ENCODE measurements at places on chromosomes 7 and 10.

DNA sequence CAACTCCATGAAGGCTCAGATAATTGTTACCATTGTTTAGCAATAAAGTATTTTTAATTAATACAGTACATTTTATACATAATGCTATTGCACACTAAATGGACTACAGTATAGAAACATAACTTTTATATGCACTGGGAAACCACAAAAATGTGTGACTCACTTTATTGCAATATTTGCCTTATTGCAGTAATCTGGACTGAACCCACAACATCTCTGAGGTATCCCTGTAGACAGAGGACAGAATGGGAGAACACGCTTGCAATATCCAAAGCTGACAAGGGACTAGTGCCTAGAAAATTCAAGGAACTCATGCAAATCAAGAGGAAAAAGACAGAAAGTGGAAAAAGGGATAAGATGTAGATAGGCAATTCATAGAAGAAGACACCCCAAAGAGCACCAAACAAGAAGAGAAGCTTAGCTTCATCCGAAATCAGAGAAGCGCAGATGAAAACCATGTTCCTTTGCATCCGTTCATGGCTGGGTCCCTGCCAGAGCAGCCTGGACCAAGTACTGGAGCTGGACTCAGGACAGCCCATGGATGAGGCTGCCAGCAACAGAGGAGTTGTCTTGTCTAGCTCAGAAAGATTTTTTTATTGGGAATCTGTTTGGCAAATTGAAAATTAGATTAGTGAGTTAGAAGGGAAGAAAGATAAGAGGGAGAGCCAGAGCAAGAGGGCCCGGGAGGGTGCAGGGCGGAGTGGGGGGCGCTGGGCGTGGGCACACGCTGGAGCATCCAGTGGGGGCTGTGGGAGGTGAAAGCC is 16.0 kb upstream of the GALNTL5 start:
- no peak for DNase-seq

GRCh38 chr10:26528715-26529393 is 90.7 kb downstream of the APBB1IP start:
- DNase-seq, result no peak

- no peak for DNase-seq
These were observed 182.2 kb downstream of the CAMK1D start for GRCh38 chr10:12531305-12532220.

DNA sequence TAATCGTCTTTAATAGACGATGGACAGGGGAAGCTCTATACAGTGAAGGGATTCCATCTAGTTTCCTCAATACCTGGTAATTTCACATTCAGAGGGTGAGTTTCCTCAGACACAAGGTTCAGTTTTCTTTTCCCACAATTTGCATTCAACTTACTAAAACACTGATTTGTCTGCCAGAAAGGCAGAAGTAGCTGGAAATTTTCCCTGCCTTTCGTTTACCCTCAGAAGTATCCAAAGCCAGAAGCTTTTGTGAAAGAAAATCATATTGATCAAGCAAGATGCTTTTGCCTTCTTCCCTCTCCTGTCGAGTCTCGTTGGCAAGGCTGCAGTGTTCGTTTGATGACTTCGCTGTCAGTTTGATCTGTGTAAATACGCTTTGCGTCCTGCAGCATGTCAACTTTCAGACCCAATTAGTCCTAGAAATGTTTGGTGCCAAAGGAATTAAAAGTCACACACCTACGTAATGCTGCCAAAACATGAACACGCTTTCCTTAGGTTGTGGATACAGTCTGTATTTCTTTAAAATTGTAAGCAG is 631.9 kb upstream of the FOXK1 start:
- no peak for DNase-seq

DNA sequence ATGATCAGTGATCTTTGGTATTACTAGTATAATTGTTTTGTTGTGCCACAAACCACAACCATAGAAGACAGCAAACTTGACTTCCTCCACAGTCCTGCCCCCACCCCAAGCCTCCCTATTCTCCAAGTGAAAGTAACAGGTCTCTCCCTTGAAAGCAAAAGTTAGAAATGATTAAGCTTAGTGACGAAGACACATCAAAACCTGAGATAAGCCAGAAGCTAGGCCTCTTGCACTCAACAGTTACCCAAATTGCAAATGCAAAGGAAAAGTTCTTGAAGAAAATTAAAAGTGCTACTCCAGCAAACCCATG is 7.5 kb downstream of the SAR1A start:
- DNase-seq, result no peak

DNA sequence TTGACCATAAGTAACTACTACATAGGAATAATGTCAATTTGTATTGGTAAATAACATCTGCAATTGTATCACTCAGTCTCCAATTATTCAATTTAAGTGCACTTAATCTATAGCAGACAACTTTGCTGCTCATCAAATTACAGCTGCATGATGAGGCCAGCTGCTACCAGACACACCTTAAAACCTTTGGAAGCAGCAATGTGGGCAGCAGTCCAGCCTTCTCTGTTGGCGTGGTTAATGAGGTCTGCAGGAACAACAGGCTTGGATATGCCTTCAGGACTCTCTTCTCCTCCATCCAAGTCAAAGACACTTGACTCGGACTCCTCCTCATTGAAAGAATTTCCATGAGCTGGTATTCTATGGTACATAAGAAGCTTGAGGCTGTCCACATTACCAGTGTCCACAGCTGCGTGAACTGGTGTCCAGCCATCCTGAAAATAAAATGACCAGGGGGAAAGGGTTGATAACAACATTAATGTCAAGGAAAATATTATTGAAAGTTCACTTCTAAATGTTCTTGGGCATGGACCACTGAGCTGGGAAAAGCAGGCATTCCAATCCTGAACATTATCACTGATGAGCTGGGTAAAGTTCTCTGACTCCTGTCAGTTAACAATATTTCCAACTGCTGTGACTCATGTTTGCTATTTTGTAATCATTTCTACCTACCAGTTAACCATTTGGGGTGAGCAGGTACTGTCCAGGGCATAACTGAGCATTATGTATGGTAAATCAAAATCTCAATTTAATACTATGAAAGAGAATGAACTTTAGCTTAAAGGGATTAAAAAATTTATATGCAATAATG is 95.7 kb downstream of the CTTNBP2 start:
- no peak for DNase-seq

- no peak for DNase-seq
These were observed 487.2 kb downstream of the RPS24 start for GRCh38 chr10:78520737-78521430.

GRCh38 chr7:24346716-24347115 is 62.7 kb downstream of the NPY start:
- no peak for DNase-seq

DNA sequence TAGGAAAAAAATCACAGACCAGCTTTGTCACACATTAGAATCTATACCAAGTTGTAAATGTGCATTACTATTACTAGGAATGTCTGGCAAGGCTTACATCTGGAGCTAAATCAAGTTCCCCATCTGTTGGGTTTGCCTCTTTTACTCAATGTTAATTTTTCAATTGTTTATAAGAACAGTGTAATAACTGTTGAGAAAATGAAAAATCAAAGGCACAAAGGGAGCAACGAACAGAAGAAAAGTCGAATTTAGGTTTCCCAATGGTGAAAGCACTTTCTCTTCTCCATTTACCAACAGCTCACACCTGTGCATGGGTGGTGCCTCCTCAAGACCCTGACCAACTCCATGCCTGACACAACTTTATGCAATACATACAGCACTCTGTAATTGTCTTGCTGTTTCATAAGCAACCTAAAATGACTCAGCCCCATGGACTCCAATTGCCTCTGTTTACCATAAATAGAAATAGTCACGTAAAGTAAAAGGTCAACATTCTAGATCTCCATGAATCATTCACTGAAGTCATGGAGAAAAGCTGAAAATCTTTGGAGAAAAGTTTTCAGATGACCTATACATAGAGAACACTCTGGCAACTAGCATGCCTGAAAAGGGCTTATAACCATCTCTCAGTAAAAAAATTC is 95.5 kb upstream of the KCNIP2 start:
- peak; percentile 37 for DNase-seq

DNA sequence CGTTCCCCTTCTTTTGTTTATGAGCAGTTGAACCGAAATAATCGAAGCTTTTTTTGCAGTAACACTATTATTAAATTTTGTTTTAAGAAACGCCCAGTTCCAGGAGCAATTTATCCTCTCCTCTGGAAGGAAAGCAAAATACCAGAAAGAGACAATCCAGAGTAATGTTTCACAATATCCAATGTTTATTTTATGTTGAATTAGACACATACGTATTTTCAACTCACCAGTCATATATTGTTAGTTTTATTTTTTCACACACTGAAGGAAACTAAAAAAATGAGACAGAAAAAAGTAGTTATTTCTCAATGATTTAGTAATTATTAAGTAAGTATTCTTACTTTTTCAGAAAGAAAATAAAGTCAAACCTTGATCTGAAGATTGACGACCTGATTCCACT is 85.1 kb downstream of the MYOF start:
- DNase-seq, result no peak

- no peak for DNase-seq
These were observed 75.9 kb downstream of the SVOPL start for GRCh38 chr7:138625084-138625848.

DNA sequence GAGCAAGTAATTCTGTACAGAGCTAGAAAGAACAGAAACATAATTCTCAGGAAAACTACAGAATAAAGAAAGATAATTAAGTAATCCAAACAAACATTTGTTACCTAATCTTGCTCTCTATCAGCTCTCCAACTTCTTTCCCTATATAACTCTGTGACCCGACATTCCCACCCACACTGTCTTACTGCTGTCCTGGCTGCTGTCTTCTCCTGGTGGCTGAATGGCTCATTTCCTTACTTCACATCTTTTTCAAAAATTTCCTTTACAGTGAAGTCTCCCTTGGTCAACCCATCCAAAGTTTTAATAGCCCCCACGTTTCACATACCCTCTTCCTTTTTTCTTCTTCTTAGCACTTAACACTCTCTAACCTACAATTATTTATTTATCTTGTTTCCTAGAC is 64.0 kb downstream of the HYCC1 start:
- DNase-seq, result no peak

GRCh38 chr10:62778125-62778524 is 26.4 kb upstream of the ADO start:
- no peak for DNase-seq

- no peak for DNase-seq
These were observed 21.8 kb downstream of the PALD1 start for GRCh38 chr10:70500368-70500767.

DNA sequence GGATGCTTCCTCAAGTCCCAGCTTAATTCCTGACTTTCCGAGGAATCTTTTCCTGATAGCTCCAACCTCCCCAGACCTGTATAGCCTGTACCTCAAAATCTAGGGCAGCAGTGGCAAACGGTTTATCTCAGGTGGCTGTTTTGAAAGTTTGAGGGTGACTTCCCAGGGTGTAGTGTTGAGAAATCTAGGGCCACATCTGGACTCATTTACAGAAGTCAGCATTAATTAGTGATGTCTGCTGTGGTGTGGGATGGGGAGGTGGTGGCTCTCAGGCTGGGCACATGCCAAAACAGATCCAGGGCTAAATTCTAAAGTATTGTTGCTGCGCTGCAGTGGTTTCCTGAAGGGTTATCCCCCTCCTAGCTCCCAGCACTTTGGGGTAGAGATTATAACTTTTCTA is 38.0 kb downstream of the UNC5B start:
- no peak for DNase-seq
